ENCODE measurements at places on chromosomes 3 and 15.

- DNase-seq, result no peak
These were observed 9.9 kb downstream of the C3orf22 start for GRCh38 chr3:126548556-126549466.

- DNase-seq, result no peak
These were observed 23.1 kb downstream of the TNK2 start for GRCh38 chr3:195885036-195885891.

GRCh38 chr3:69058947-69059224 is 6.8 kb upstream of the TMF1 start:
- DNase-seq, result no peak

- DNase-seq, result peak; percentile 41
These were observed 330.7 kb upstream of the SLCO3A1 start for GRCh38 chr15:91522605-91523332.

DNA sequence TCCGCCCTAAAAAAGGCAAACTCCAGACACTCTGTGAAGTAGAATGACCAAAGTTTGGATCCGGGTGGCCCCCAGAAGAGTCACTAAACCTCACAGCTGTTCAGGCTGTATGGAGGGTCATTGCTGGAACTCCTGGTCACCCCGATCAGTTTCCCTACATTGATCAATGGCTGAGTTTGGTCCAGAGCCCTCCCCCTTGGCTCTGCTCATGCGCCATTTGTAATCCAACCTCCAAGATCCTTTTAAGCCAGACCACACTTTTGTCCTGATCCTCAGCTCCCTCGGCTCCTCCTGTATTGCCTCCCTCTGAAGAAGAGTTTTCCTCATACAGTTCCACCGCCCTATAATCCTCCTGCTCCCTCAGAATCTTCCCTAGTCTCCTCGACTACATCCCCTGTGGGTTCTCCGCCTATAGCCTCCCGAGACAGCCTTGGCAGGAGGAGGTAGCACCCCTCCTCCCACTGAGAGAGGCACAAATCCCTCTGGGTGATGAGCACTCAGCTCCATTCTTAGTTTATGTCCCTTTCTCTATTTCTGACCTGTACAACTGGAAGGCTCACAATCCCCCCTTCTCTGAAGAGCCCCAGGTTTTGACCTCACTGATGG is 42.2 kb downstream of the ZBTB11 start:
- DNase-seq, result no peak

- no peak for DNase-seq
These were observed 7.6 kb downstream of the SI start for GRCh38 chr3:165070682-165071081.

DNA sequence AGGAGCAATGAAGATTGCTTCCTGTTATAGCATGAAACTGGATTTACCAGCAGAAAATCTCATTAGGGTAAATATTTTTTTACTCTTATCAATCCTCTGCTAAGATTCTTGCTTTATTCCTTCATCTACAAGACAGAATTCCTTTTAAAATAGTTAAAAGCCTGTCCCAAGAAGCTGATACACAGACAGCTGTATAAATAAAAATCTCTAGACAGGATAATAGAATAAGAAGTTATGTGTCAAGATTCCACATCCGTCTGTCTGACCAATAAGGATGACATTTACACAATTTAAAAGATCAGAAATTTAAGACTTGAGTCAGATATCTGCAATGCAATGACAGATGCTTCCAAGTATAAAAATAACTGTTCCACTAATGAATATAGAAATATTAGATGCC is 57.6 kb downstream of the SSR3 start:
- no peak for DNase-seq

- DNase-seq, result no peak
These were observed 31.3 kb downstream of the ALCAM start for GRCh38 chr3:105397974-105398373.

DNA sequence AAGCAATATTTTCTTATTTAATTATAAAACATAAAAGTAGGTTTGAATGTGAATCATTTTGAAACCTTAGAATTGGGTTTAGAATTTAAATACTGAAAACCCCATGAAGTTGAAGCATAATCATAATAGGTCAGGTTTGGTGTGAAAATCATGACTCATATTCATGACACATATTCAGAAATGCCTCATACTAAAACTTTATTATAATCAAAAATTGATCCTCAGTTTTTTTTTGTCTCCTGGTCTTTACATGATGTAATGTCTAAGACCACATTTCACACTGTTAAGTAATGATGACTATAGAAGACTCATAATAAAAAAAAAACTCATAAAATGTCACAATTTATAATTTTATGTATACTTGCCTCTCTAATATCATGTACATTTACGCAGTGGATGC is 190.4 kb downstream of the FOXP1 start:
- DNase-seq, result no peak

- DNase-seq, result no peak
These were observed 28.7 kb upstream of the GBE1 start for GRCh38 chr3:81790117-81790516.

- DNase-seq, result peak; percentile 72
These were observed 242.8 kb downstream of the DTWD1 start for GRCh38 chr15:49863431-49864224.

DNA sequence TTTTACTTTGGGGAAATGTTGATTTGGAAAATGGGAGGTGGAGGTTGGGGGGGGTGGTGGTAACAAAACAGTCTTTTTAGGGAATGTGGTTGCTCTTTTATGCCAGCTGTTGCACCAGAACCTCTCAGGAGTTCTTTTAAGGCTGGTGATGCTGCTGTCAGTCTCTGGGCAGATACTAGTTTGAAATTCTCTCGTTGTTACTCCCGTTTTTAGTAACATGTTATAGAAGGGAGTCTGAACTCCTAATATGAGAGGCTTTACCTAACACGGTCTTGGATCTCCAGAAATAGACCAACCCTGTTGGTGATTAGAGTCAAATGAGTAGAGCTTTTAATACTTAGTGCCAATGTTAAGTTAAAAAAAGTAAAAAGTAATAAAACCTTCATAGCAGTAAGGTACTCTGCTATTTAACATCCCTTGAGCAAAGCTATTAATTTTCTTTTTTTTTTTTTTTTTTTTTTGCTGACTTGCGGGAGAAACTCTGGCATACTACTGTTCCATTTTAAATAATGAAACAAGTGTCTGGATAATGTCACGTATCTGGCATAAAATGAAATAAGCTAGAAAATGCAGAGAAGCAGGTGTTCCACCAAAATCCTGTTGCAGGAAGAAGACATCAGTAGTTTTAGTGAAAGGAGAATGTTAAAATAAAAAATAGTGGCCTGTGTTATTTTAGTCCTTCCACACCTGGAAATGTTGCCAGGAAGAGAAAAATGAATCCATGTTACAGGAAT is 156.7 kb downstream of the CACNA1D start:
- no peak for DNase-seq

DNA sequence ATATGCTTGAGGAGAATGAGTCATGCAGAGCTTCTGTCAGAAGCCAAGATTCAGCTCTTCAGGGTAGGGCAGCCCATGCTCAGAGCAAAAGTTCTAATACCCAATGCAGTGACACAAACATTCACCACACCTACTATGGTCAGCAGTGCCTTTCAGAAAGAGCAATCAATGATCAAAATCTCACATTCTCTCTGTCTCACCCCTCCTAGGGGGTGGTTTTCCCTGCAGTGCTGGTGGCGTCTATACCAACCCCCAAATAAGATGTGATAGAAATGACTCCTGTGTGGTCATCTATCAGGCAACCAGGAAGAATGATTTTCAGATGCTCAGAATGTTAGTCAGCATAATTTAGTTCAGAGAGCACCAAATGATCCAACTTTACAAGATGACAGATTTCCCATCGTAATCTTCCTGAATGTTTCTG is 385.3 kb downstream of the NTRK3 start:
- DNase-seq, result peak; percentile 29

DNA sequence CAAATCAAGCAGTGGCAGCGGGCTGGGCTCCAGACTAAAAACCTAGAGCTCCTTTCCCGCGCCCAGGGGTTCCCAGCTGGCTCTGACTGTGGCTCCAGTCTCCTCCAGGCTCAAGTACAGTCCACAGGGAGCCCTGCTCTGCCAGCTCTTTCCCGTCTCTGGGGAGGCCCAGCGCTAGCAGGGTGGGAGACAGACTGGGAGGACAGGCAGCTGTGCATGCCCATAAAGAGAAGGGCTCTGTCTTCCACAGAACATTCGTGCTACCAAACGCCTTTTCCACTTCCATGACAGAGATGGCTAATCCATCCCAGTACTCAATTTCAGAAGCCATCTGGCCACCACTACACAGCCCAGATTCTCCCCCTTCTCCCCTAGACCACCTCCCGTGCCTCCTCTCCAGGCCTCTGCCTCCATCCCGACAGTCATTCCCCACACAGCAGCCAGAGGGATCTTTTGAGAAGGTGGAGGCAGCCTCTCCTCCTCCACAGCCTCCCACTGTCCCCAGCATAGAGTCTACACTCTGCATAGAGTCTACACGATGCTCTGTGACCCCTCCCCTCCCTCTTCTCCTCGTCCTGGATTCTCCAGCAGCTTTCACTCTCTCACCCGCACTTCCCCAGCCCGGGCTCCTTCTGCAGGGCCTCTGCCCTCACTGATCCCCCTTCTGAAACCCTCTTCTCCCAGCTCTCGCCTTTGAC is 6.8 kb upstream of the DUSP7 start:
- no peak for DNase-seq

- DNase-seq, result no peak
These were observed 138.1 kb upstream of the CTDSPL start for GRCh38 chr3:37723585-37723984.

GRCh38 chr15:35522061-35522460 is 23.9 kb downstream of the DPH6 start:
- DNase-seq, result peak; percentile 52

GRCh38 chr15:29849218-29849617 is 26.9 kb upstream of the TJP1 start:
- DNase-seq, result no peak

GRCh38 chr3:13715961-13716360 is 163.9 kb downstream of the WNT7A start:
- no peak for DNase-seq

DNA sequence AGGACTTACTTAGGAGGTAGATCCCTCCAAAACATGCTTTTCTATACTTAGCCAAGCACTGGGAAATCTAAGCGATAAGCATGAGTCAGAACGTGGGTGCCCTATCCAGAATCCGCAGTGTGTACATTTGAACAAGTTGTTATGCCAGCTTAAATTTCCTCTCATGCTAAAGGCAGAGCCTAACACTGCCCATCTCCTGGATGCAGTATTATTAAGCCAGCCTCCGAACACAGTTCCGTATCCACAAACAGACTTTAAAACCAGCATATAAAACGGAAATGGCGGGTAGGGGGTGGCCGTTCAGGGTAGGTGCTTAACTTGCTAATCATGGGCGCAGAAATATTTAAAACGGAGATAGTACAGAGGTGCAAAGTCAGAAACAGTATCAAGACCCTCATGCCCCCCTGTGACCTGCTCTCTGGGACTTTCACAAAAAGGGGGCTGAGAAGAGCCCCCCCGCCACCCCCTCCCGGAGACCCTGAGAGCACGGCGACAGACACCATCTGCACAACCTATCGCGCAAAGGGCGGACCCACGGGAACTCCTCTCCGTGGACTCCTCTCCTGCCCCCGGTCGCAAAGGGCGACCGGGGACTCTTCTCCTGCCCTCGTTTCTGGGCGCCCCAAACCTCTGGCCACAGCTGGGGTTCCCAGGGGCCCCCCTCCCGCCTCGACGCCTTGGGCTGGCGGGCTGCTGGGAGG is 889 bp upstream of the LRRIQ4 start:
- DNase-seq, result peak; percentile 73

- no peak for DNase-seq
These were observed 70.0 kb upstream of the CCDC39 start for GRCh38 chr3:180749322-180749721.

DNA sequence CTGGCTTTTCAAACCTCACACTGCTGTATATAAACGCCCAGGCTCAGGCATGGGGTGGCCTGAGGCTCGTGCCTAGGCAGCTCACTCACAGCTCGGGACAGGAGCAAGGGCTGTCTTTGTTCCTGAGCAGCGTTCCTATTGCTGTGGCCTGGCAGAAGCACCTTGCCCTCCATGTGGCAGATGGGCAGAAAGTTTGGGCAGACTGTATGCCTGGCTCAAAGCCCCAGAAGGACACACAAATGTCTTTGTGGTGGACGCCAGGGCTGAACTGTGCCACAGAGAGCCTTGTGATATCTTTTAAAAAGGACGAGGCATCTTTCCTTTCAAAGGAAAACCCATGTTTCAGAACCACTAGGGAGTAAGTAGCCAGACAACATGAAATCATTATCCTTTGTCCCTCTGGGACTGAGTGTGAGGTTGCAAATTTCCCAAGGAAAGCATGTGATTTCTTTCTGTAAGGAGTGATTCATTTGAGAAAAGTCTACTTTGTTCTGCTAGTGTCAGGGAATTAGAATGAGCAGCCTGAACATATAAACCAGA is 29.3 kb upstream of the UBE2E1 start:
- peak; percentile 88 for DNase-seq

DNA sequence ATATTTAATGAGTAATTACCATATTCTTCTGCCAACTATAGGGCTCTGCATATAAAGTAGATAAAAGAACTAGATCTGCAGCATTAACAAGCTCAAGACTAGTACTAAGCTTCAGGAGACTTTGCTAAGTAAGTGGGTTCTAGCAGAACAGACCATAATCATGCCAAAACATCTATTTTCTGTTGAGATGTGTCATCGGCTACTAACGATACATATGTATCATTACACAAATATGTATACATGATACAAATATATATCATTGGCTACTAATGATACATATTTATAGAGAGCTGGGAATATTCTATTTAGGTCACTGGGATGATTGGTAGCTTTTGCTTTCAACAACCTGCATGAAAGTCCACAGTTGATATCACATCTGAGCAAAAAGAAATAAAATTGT is 185.8 kb upstream of the DCBLD2 start:
- DNase-seq, result no peak

DNA sequence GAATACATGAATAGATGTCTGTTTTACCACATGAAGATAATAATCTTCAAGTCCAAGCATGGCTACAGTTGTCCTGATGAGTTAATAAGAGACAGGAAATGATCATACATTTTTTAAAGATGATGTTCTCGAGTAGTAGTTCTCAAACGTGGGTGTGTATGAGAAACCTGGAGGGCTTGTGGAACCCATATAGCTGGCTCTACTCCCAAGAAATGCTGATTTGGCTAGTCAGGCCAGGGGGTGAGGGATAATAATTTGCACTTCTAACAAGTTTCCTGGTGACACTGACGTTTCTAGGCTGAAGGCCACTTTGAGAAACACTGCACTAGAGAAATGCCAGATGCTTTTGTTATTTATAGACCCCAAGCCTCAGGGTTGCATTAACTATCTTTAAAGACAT is 37.0 kb downstream of the ROPN1B start:
- peak; percentile 31 for DNase-seq

DNA sequence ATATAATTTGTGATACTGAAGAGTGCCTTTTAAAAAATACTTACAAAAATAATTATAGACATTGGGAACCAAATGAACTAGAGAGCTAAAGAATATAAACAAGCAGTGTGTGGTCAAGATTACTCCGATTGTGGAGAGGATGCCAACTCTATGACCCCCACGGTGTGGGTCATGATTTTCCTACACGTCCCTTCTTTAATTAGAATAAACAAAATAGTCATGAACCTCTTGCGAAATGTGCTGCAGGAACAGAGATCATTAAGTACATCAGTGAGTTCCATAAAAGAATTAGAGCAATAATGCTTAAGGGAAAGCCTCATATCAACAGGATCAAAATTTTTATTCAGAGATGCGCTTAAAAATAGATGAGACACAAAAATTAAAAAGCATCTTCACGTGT is 476.6 kb upstream of the ROBO1 start:
- DNase-seq, result peak; percentile 46

GRCh38 chr3:183210341-183210740 is 42.7 kb upstream of the B3GNT5 start:
- no peak for DNase-seq

- no peak for DNase-seq
These were observed 96.9 kb downstream of the LINGO1 start for GRCh38 chr15:77535845-77536244.

Data from fibroblast of pulmonary artery (primary cell).